BE2C (cell line): ENCODE measurements at places on chromosomes 3 and 15.

GRCh38 chr3:8665407-8665896 is 20.9 kb upstream of the SSUH2 start:
- DNase-seq, result no peak

GRCh38 chr3:50512131-50512530 is 8.7 kb upstream of the CACNA2D2 start:
- DNase-seq, result no peak

DNA sequence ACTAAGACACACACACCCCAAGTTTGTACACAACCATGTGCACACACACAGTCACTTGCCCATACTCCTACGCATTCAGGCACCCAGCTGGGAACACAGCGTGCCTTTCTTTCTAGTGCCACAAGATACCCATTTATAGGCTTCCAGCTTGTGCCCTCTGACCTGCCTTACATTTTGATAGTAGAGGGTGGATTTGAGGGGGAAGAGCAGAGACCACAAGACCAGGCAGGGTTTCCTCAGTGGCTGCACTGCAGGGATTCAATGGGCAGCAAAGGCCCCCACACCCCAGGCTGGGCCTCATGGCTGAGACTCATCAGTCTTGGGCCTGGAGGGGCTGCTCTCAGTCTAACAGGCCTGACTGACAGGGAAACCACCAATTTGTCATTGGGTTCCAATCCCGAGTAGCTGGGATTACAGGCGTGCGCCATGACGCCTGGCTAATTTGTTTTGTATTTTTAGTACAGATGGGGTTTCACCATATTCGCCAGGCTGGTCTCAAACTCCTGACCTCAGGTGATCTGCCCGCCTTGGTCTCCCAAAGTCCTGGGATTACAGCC is 18.8 kb upstream of the ANKDD1A start:
- no peak for DNase-seq

DNA sequence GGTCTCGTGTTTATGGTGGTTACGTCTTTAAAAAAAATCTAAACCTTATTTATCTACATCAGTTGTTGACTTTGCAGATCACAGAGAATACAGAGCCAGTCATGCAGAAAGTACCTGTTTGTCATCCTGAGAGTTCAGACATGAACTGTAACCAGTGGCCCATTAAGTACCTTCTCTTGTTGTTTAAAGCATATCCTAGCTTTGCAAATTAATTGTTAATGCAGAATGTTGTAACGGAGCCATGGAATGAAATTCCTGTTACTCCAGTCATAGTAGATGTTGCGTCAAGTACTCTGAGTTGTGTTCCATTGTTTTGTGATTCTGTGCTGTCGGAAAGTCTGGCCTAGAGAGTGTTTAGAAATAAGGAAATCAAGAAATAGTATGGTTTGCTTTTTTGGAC is 205.2 kb downstream of the RBMS3 start:
- DNase-seq, result no peak

- no peak for DNase-seq
Observed at GRCh38 chr3:65967451-65967850, 71.3 kb downstream of the MAGI1 start.

DNA sequence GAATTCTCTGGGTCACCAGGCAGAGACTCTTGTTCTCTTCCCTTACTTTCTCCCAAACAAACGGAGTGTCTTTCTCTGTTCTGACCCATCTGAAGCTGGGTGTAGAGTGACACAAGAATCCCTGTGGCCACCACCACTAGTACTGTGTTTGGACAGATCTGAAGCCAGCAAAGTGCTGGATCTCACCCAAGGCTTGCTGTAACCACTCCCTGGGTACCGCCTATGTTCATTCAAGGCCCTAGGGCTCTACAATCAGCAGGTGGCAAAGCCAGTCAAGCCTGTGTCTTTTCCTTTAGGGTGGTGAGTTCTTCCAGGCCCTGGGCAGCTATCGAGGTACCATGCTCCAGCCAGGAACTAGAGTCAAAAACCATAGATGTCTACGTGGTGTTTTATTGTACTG is 149.2 kb upstream of the CTNNB1 start:
- no peak for DNase-seq
